NCI-H1930 (cell line): ENCODE measurements at places on chromosomes 7 and 10.

DNA sequence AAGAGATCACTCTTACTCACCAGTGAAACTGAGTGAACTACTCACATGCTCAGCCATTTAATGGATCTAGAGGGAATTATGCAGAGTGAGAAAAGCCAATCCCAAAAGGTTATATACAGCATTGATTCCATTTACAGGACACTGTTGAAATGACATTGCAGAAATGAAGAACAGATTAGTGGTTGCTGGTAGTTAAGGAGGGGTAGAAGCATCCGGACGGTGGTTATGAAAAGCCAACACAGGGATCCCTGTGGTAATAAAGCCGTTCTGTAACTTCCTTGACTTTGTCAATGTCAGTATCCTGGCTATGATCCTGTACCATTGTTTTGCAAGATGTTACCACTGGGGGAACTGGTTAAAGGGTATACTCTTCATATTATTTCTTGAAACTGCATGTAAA lies 253.4 kb downstream of the USP6NL start:
- no peak for DNase-seq

DNA sequence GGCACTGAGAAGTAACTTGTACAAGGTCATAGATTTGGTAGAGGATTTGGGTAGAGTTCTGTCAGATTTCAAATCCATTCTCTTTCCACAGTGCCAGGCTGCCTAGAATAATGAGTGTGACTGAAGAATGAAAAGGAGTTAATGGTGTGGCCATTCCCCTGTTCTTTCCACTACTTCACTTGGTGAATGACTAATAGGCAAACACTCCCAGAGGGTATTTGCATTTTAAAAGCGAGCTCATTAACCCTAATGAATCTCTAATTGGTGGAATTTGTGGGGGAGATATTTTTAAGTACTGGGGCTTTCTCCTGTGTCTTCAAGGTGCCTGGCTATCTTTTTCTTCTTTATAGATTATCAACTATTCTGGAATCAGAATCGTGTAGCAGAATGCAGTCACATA lies 74.8 kb upstream of the RPA3 start:
- no peak for DNase-seq

DNA sequence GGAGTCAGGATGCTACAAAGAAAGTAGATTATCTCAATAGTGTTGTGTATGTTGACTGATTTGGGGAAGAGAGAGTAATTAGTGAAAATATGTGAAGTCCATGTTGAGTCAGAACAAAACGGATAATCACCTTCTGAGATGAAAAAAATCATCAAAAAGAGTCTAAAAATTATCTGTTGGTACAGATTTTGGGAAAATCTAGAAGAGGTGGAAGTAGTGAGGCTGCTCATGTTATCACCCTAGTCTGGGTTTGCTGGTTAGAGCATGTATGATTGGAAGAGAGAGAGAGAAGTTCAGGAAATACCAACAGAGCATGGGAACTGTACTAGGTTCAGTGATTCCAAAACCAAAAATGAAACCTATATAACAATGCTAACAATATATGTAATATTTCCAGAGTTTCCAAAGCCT lies 12.3 kb downstream of the RPA3 start:
- no peak for DNase-seq

- DNase-seq, result no peak
Observed at GRCh38 chr10:101956117-101956516, 99.9 kb downstream of the ARMH3 start.

GRCh38 chr7:74059681-74060588 lies 23.7 kb upstream of the LIMK1 start:
- DNase-seq, result no peak

GRCh38 chr10:127091354-127091753 lies 105.0 kb downstream of the INSYN2A start:
- DNase-seq, result no peak

DNA sequence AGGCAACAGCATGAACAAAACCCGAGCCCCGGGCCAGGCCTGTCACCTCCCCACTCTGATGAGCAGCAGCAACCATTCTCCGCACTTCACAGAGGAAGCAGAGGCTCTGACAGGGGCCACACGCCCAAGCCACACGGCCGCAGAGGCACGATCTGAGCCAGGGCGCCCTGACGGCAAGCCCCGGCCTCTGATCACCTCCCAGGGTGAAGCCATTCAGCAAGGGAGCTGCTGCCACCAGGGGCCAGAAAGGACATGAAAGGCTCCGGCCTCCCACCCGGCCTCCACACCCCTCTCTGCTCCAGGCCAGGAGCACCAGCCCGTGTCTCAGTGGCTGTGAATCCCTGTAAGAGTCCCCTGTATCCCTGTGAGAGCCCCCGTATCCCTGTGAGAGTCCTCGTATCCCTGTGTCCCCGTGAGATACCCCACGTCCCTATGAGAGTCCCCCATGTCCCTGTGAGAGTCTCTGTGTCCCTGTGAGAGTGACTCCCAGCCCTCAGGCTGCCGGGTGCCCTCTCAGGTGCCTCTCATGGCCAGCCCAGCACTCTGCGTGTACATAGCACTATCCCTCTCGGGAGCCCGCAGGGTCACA lies 187.8 kb downstream of the MAD1L1 start:
- no peak for DNase-seq

DNA sequence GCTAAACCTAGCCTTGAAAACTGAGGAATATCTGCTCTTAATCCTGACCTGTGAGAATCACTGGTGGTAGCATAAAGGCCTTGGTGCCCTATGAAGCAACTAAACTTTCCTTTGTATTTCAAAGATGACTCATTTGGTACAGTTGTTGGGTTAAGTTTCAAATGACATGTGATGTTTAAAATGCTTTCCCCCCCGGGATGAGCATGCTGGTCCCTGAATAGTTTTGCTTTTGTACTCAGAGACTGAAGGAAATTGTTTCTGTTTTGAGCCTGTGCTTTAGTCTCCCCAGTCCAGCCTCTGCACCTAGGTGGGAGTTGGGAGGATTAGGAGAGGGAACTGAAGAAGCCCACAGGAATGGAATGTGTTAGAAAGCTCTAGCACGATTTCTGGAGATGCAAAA lies 258.9 kb upstream of the NPY start:
- DNase-seq, result no peak

DNA sequence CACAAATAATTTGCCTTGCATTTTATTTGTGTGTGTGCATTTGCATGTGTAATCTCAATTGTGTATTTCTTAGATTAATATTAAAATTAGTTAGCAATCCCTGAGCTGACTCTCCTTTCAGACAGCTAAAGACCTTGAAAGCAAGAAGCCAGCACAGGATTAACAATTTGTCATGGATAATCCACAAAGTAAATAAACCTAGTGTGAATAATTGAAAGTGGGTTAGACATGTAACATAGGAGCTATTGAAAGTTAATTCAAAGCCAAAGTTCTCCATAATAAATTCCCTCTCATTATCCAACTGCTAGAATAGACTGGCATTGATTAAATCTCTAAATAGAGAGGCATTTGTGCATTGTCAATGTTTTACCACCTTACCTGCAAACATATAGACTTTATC lies 326.1 kb downstream of the PLXDC2 start:
- no peak for DNase-seq

GRCh38 chr7:91020636-91021385 lies 243.4 kb upstream of the FZD1 start:
- DNase-seq, result no peak

DNA sequence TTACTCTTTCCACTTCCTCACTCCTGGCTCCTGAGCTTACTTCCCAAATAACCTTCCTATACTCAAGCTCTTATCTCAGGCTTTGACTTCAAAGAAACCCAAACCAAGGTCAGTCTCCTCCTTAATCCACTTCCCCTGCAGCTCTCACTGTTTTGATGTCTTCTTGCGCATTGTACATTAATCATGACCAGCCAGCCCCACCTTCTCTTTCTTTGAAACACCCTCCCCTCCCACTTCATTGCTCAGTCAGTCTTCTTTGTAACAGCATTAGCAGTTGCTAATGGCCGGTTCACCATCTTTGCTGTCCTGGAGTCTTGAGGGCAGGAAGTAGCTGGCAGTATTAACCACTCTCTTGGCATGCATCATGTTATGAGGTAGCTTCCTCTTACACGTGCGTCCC lies 57.9 kb upstream of the CHCHD3 start:
- DNase-seq, result no peak

GRCh38 chr7:11650030-11650429 lies 182.0 kb downstream of the THSD7A start:
- no peak for DNase-seq

DNA sequence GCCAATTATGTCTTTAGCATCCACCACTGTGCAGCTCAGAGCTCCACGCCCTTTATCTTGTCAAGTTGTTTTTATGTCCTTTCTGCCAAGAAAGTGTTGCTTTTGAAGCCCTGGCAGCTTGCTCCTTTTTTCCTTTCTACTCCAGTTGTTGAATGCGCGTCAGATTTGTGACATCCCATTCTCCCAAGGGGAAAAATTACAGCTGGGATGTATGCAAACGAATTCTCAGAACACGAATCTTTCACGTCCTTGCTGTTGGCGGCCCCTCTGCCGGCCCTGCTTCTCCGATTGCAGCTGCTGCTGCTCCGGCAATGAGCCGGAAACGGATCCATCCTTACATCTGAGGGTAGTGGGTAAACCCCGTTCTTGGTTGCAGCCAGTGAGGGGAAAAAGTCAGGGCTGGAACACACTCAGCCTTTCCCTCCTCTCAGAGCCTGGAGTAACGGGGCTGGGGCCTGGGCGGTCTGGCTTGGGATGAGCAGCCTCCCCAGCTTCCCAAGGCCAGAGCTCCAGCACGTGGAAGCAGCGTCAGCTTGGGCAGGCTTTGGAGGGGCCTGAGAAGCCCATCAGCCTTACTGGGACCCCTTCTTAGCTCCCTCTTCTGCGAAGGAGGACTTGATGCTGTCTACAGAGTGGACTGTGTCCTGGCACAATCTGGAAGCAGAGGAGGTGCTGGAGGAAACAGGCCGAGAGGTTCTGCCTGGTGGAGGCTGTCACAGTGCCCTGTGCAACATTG lies 79.0 kb upstream of the CHST15 start:
- DNase-seq, result no peak

DNA sequence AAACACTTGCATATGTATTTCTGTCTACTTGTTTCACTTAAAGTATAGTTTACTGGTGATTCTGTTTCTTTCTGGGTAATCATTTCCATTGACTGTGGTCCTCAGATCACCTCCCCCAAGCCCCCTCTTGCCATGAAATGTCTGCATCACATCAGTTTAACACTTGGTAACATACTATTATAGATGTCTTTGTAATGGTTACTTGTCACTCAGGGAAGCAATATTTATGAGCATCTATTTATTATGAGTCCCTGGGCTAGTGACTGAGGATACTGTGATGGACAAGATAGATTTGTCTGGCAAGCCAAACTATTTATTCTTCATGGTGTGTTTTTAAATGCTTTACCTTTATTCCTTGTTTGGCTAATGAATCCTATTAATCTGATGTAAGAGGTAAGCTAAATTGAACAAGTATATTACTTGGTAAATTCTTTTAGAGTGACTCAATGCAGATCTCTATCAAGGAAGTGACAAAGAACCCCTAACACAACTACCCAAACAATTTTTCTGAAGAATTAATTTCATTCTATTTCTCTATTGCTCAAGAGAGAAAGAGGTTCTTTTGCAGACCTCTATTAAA lies 270.9 kb downstream of the RELN start:
- DNase-seq, result no peak

DNA sequence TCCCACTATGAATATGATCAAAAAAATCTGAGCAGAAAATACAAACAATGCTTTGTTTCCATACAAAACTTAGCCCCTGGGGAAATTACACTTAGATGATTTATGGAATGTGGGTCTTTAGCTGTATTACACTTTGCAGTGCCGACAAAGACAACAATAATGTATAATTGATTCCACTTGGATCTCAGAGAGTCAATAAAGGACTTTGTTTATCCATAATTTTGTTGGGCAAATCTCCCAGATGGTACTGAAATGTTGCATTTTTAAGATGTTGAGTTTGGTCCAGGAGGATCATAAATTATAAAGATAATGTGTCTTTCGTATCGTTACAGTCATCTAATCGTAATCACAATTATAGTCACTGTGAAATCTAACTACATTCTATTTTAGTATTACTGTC lies 66.9 kb upstream of the DOCK1 start:
- DNase-seq, result peak; percentile 44

- no peak for DNase-seq
Observed at GRCh38 chr7:81159402-81159801, 240.6 kb upstream of the SEMA3C start.

- DNase-seq, result no peak
Observed at GRCh38 chr10:1380088-1380671, 324.0 kb downstream of the WDR37 start.

GRCh38 chr7:1938788-1939433 lies 268.8 kb downstream of the ELFN1 start:
- DNase-seq, result no peak

GRCh38 chr10:94757916-94758315 lies 4.6 kb upstream of the CYP2C19 start:
- DNase-seq, result no peak

GRCh38 chr10:133044401-133044811 lies 43.3 kb upstream of the ADGRA1 start:
- no peak for DNase-seq

DNA sequence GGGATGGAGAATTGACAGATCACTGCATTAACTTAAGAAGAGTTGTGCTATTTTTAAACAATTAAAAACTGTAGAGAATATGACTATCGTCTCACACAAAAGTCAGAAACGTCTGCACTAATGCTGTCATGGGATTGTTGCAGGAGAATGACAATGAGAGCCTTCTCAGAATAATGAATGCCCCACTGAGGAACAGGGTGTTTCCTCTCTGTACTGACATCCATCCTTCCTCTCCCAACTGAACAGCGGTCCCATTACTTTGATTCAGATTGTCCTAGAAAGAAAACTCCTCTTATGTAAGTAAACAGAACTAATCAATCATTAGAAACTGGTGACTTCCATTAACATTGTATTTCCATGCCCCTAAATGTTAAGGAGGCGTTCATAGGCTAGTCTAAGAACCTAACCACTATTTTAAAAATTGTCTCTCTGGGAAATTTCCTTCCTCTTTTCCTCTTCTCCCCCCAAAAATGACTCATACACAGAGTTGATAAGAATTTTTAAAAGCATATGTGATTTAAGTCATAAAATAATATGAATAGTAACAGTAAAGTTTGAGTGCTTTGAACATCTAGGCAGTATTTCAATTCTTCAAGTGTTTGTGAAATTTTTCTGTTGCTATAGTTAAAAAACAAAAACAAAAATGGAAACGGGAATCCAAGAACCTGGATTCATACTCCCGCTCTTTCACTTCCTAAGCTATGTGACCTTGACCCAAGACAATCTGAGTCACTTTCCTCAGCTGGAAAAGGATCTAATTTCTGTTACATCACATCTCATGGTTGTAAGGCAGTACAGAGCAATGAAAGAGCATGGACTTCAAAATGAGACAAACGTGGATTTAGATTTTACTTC lies 12.7 kb upstream of the MACC1 start:
- DNase-seq, result no peak
